Mesothelial cell of epicardium (in vitro differentiated cells): ENCODE measurements at places on chromosomes 2 and 18. TPM values are rescaled to one million over a fixed set of nuclear protein-coding genes. Genes with fewer than 3 reads are reported as not detected.

GRCh38 chr2:159797543-159798375, at the start of gene CD302:
Gene CD302, minus strand, starts transcription at chr2:159798208. Its CDS starts 10 bp downstream, at chr2:159798198.
- peak; percentile 45 for DNase-seq

DNA sequence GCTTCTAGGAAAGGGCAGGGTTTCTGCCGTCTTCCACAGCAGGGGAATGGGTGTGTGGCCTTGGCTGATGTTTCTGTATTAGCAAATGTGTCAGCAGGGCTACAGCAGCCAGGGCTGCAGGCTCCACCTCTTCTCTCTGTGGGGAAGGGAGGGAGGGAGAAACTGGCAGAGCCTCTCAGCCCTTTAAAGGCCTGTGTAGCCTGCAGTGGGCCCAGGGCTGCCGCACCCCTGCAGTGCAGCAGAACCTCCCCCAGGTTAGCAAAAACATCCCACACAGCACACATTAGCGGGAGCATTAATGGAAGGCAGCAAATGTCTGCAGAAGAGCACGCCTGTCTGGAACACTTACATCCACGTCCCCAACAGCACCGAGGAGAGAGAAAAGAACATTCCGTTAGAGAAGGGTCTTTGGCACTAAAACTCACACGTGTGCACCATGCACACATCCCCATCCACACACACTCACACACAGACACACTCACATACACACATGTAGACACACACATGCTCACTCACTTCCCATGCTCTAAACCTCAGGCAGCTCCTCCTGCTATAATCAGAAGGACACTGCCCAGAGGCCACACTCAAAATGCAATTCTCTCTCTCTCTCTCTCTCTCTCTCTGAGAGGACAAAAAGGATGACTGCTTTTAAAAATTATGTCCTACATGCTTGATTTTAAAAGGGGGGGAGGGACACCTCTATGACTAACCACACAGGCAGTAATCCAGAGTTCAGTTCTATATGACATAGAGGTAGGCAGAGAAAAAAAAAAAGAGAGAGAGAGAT, 24.1 kb downstream of the MRPL35 start:
- peak; percentile 47 for DNase-seq

GRCh38 chr2:9174771-9175437, 31.7 kb upstream of the ASAP2 start:
- DNase-seq = no peak

The DPP10 gene
- 73.0 to 82.0 TPM (median 74.1 TPM) in 3 replicates for total RNA-seq

The TUBA4A gene
- 0.47 to 1.1 TPM (median 0.63 TPM) in 3 replicates for total RNA-seq

The SLC5A7 gene
- total RNA-seq = 0.11 TPM in 1 of 3 replicates, not detected in the others

The POTEC gene
- total RNA-seq = not detected in 3 replicates
